ENCODE measurements at places on chromosomes 13 and 19.

GRCh38 chr13:27971776-27972477, 2.8 kb upstream of the CDX2 start:
- no peak for DNase-seq

DNA sequence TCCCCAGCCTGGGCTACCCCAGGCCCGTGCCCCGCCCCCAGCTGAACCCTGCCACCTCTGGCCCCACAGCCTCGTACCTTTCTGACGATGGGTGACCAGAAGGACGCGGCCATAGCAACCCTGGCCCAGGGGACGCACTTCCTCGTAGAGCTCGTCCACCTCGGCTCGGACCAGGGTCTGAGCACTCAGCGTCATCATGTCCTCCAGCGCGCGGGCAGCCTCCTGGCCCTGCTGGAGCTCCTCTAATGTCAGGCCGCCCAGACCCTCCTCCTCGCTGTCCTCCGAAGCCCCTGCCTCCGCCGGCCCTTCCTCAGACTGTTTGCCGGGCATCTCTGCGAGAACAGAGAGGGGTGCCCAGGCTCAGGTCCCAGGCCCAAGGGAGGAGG, 975 bp downstream of the SBK2 start:
- DNase-seq, result no peak

DNA sequence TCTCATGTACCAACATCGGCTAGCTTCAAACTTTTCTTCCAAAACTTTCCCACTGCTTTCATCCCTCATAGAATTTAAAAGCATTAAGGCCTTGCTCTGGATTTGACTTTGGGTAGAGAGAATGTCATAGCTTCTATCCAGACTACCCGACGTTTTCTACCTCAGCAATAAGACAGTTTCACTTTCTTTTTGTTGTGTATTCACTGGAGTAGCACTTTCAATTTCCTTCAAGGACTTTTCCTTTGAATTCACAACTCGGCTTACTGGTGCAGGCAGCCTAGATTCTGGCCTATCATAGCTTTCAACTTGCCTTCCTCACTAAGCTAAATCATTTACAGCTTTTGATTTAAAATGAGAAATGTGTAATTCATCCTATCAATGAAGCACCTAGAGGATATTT, 420.4 kb upstream of the GPC6 start:
- DNase-seq, result no peak

- no peak for DNase-seq
These were observed 64.9 kb downstream of the CRYL1 start for GRCh38 chr13:20460761-20461160.

DNA sequence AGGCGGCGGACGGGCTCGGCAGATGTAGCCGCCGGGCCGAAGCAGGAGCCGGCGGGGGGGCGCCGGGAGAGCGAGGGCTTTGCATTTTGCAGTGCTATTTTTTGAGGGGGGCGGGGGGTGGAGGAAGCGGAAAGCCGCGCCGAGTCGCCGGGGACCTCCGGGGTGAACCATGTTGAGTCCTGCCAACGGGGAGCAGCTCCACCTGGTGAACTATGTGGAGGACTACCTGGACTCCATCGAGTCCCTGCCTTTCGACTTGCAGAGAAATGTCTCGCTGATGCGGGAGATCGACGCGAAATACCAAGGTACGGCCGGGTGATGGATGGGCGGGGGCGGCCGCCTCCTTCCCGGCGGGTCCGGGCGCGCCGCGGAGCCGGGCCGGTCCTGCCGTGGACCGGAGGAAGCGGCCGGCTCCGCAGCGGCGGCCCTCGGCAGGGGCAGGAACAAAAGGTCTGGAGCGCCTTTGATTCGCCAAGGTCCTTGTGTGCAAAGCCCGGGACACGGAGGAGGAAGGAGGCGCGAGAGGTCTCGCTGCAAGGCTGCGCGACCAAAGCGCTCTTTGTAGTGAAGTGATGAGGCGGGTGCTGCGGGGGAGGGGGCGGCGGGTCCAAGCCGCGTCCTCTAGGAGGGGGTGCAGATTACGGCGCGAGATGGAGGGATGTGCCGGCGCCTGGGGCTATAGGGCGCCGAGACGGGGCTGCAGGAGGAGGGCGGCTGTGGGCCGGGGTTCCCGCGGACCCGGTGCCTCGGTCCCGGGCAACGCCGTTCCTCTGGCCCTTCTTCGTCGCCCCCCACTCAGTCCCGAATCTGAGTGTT, 689 bp downstream of the ING1 start:
- peak; percentile 74 for DNase-seq

- DNase-seq, result no peak
These were observed at the start of gene LPAR6 for GRCh38 chr13:48412881-48413351. LPAR6 (minus strand) TSS chr13:48413113; CDS start chr13:48412423, 690 bp downstream.

DNA sequence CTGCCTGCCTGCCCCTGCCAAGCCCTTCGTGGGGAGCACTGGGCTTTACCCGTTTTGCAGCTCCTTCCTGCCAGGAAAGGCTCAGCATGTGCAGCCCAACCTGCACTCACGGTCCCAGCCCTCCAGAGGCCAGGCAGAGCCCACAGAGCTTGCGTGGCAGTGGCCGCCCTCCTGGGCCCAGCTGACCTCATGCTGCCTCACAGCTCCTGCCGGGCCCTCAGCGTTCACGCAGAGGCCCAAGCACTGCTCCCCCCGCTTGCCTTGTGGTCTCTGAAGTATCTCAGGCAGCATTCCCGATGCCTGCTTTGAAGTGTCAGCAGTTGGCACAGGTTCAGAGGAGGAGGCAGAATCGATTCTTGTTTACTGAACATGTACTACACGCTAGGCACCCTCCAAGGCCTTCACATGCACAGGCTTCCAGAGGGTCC, 32.5 kb downstream of the CAPN12 start:
- DNase-seq, result no peak

DNA sequence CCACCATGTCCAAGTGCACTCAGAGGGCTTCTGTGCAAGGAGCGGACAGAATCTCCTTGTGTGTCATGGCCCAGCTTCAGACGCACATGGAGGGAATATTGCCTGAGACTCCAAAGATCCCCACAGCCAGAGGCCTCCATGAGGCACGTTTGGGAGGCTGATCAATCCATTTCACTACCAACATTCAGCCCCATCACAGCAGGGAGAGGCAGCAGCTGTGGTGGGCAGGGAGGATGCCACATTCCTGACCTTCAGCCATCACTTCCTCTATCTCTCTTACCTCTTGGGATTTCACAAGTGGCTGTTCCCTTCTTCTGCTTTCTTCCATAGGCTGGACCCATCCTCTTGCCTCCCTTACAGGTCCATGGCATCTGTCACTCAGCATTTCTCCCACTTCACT, 82.4 kb upstream of the MBNL2 start:
- no peak for DNase-seq

GRCh38 chr19:16791942-16792341, 37.3 kb upstream of the SIN3B start:
- DNase-seq, result no peak

- no peak for DNase-seq
These were observed 59.7 kb downstream of the DLEU7 start for GRCh38 chr13:50783717-50784290.

DNA sequence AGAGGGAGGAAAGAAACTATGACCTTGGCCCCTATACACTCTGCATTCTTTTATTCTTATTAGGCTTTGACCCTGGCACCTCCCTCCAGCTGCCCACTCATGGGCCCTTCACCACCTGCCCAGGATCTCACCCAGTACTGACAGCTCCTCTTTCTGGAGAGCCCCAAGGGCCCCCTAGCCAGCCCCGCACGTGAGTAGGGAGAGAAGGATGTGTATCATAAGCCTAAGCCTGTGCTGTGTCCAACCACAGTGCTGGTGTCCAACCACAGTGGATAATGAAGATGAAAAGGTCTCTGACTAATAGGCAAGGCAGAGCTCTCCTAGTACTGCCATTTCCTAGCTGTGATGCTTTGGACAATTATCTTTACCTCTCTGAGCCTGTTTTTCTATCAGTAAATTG, 4.2 kb downstream of the DMRTC2 start:
- DNase-seq, result no peak

DNA sequence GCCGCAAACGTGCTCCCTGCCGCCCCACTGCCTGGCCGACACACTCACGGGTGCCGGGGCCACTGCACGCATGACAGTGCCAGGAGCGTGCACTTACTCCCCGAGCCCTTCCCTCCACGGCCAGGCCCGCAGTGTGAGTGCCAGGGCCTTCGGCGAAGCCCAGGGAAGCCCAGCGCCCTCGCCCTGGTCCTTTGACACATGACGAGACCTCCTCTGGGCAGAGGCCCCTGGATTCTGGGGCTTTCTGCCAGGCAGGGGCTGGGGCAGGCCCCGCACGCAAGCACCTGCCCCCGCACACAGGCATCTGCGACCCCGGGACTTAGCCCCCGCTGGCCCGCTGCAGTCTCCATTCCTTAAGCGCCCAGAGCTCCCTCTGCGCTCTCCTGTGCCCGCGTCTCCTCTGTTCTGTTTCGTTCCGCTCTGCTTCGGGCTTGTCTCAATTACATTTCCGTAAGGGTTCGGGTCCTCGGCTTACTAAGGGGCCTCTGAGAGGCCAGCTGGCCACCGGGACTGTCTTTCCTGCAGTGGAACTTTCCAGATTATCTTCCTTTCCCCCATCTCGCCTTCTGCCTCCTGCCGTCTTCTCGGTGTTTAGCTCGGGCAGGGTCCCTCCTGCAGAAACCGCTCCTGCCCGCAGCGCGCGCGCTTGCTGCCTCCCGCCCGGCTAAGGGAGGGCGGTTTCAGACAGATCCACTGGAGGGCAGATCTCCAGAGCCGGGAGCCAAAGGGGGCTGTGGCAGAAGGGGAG, 98.8 kb downstream of the ING1 start:
- no peak for DNase-seq

DNA sequence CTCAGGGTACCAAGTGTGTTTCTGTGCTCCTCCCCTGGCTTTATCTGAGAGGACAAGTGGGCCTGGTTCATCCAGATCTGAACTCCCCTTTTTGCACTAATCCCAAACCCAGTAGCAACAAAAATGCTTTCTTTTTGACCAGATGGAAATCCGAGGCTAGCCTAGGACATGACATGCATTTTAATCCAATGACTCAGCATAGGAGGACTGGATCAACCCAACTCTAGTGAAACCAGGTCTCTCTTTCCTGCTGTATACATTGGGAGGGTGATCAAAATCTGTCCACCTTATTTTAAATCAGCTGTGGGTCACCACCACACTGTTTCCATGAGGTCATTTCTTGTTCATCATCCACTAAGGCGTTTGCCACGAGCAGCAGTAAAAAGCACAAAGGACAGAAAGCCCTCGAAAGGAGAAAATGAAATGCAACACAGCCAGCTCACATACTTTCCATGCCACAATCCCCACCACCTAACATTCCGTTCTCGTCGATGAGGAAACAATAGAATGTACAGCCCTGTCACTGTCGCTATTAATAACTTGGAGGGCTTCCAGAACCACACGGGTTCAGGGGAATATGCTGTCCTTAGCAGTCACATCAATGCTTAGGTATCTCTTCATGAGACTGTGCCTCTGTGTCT, 543.0 kb downstream of the IRS2 start:
- DNase-seq, result no peak

GRCh38 chr19:42277821-42278451, 8.9 kb downstream of the CIC start:
- DNase-seq, result no peak

DNA sequence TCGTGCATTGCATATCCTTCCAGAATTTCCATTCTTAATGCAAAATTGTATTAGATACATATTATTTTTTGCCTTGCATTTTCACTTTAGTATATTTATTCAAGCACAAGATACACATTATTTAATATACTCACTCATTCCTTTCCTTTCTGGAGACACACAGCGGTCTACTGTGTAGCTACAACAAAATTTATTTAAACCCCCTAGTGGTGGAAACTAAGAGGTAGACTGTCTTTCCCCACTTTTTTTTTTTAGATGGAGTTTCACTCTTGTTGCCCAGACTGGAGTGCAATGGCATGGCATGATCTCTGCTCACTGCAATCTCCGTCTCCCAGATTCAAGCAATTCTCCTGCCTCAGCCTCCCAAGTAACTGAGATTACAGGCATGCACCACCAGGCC, 2040.3 kb upstream of the PCDH20 start:
- DNase-seq, result no peak

DNA sequence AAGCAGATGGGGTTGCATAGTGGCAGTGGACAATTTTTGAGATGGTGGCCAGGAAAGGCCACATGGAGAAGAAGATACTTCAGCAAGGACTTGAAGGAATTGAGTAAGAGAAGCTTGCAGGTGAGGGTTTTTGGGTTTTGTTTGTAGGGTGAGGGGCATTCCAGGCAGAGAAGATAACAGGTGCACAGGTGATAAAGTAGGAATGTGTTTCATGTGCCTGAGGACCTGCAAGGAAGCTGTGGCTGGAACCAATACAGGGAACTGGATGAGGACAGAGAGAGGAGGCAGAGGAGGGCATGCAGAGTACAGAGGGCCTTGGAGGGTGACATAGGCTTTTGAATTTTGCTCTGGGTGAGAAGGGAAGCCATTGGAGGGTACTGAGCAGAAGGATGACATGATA, 314.5 kb downstream of the KLF12 start:
- no peak for DNase-seq

DNA sequence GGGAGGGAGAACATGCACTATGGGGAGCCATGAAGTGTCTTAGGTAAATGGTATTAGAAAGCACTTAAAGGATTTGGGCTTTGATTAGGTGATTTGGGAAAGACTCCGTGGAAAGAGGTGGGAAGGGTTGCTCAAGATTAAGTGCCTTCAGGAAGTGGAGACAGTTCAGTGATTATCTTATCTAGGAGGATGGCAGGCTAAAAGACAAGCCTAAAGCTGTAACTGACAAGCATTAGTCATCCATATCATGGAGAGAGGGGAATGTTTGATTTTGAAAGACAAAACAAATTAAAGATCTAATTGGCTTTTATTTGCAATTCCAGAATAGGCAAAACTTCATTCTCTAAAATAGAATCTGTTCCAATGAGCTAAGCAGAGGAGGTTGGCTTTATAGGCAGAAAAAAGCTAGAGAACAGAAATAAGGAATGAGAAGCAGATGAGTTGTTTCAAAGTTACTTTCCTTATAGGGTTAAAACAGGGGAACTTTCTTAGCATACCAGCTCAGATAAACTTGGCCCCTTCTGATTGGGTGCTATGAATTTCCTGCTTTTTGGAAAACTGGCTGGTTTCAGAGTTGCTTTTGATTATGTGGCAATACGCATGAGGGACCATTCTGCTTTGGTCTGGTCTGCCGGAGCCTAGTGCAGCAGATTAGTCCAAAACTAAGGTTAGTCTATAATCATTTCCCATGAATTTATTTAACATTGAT, 1.8 kb upstream of the DIAPH3 start:
- no peak for DNase-seq

- no peak for DNase-seq
These were observed 721 bp downstream of the MED25 start for GRCh38 chr19:49818649-49819370.

- no peak for DNase-seq
These were observed 15.3 kb downstream of the GADD45B start for GRCh38 chr19:2491130-2491801.

- DNase-seq, result no peak
These were observed 13.8 kb downstream of the STARD13 start for GRCh38 chr13:33271759-33272158.

DNA sequence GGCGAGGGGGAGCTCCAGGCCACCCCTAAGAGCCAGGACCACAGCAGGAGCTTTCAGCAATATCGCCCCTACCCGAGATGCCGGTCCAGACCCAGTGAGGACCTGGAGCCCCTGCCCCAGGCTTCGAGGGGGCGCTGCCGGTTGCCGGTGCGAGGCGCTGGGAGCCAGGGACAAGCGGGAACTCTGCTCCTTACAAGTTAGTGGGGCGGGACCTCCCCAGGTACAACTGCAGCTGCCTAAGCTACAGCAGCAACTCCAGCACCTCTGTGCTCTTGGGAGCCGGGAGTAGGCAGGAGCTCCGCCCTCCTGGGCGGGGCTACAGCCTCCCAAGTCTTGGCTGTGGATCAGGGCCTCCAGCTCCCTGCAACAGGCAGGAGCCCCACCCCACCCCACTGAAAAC, 15.2 kb upstream of the TSC22D1 start:
- DNase-seq, result no peak

GRCh38 chr13:42876270-42876714, 94.9 kb downstream of the FAM216B start:
- DNase-seq, result no peak

All from activated CD4-positive, CD25-positive, alpha-beta regulatory T cell (primary cell).